ENCODE measurements at places on chromosomes 1 and 21.

DNA sequence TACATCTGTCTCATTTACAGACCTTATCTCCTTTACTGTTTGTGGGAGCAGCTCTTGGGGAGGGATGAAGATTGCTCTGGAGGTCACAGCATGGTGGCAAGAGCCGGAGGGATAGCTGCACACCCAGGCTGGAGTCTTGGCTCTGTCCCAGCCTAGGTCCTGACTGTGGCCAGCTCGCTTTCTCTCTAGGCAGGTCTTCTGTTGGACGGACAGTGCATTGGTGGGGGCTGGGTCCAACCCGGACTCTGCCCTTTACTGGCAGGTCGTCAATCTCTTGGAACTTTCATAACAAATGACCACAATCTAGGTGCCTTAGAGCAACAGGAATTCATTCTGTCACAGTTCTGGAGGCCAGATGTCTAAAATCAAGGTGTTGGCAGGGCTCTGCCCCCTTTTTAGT, 319.8 kb upstream of the C1orf174 start:
- no peak for DNase-seq

- no peak for DNase-seq
Observed at GRCh38 chr1:157955857-157956256, 37.6 kb upstream of the KIRREL1 start.

DNA sequence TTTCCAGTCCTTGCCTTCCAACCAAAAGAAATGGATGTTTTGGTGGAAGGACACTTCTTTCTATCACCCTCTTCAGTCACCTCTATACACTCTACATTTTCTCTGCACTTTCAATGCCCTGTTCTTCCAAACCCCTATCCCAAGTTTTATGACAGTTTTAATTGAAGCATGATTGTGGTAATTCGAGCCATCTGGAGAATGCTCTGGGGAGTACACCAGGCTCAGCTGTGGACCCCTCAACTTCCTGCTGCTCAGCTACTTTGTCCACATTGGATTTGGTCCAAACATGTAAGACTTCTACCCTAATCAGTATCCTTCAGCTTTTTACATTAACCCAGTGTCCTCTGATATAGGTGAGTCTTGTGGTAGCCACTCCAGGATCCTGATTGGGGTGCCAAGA, 129.6 kb downstream of the SYT2 start:
- peak; percentile 15 for DNase-seq

DNA sequence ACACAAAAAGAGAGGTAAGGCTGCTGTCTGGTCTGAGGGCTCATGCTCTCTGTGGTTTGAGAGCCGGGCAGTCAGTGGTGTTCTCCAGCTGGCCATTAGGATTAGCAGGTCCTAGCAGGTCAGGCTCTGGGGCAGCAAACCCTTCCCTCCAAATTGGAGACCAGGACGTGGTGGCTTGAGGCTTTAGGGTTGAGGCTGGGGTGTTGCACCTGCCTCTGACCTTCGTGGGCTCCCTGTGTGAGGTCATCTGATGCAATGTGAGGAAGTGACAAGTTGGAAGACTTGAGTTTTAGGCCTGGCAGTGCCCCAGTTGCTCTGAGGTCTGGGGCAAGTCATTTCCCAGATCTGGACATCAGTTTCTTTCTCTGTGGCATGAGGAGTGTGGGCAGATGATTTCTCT, 24.4 kb downstream of the SZRD1 start:
- no peak for DNase-seq

DNA sequence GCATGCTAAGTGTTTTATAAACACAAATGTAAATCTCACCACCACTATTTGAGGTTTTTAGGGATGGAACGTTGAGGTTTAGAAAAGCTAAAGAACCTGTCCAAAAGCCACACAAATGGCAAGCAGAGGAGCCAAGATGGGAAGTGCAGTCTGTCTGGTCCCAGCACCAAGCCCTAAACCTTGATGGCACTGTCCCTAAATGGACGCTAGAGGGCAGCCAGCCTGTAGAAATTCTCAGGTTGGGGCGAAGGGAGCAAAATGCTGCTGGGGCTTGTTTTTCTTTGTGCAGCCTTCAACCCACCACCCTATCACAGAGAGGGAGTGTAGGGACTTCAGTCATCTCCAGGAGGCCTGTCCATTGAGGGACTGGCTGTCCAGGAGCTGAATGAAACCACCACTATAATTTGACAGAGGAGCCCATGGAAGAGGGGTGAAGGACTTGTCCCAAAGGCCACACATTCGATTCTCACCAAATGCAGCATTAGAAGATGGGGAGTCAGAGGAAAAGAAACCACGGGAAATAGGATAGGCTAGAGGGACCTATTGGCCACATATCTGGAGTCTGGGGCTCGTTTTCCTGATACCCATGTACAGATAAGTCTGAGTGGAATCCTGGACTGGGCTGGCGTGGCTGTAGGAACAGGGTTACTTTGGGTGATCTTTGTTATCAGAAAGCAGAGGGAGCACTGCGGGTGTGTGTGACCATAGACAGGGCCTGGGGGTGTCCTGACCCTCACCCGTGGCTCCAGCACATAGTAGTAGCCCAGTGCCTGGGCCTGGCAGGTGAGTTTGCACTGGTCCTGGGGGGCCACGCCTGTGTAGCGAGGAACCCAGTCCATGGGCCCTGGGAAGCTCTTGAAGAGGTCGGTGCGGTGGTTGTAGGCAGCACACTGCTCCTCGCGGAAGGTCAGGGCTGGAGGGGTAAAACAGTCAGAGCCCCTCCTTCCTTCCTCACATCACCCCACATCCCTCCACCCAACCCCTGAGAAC, 6.1 kb downstream of the ADAMTS4 start:
- peak; percentile 69 for DNase-seq

GRCh38 chr1:214354440-214355148, 73.6 kb downstream of the SMYD2 start:
- no peak for DNase-seq

DNA sequence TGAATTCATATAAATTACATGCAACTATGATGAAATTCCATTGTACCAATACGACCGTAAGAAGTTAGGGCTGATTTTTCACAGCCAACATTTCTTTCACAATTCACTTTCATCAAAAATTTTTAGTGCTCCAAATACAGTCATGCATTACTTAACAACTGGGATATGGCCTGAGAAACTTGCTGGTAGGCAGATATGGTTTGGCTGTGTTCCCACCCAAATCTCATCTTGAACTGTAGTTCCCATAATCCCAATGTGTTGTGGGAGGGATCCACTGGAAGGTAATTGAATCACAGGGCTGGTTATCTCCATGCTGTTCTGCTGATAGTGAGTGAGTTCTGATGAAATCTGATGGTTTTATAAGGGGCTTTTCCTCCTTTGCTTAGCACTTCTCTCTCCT, 244.4 kb downstream of the AKT3 start:
- DNase-seq = no peak

- DNase-seq = no peak
Observed at GRCh38 chr1:21935891-21936365, 1.2 kb downstream of the HSPG2 start.

GRCh38 chr1:245092638-245092976, 62.2 kb upstream of the KIF26B start:
- no peak for DNase-seq

- DNase-seq = no peak
Observed at GRCh38 chr21:45244799-45245340, 42.8 kb downstream of the POFUT2 start.

- no peak for DNase-seq
Observed at GRCh38 chr21:30166171-30166570, 434 bp downstream of the CLDN17 start.

- peak; percentile 92 for DNase-seq
Observed at GRCh38 chr1:234610061-234610665, at the start of gene IRF2BP2. IRF2BP2 (minus strand) TSS chr1:234610178; CDS start chr1:234609494, 684 bp downstream.

- DNase-seq = no peak
Observed at GRCh38 chr1:228933753-228934152, 198.5 kb downstream of the RHOU start.

DNA sequence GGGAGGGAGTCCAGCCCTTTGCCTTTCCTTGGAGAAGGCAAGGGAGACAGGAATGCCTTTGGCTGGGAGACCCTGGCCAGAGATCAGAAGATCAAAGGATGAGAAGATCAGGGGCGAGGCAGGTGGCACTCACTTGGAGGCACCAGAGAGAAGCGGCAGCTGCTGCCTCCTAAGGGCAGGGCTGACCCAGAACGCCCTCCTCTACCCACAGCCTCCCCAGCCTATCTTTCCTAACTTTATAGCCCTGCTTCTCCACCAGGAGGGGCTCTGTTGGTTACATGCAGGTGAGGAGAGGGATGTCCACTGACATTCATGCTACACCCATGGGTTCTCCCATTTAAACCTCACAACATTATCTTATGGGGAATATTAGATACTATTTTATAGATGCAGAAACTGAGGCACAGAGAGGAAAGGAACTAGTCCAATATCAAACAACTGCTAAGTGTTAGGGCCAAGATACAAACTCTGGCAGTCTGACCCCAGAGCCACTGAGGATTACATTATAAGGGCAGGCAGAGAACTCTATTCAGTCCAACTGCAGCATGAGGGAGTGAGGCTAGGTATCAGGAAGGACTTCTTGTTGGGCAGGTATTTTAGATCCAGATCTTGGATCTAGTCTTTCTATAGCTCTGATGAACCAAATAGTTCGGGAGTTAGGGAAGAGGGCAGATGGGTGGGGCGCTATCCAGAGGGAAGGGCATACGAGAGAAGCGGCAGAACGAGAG, 19.9 kb downstream of the LGR6 start:
- DNase-seq = no peak

DNA sequence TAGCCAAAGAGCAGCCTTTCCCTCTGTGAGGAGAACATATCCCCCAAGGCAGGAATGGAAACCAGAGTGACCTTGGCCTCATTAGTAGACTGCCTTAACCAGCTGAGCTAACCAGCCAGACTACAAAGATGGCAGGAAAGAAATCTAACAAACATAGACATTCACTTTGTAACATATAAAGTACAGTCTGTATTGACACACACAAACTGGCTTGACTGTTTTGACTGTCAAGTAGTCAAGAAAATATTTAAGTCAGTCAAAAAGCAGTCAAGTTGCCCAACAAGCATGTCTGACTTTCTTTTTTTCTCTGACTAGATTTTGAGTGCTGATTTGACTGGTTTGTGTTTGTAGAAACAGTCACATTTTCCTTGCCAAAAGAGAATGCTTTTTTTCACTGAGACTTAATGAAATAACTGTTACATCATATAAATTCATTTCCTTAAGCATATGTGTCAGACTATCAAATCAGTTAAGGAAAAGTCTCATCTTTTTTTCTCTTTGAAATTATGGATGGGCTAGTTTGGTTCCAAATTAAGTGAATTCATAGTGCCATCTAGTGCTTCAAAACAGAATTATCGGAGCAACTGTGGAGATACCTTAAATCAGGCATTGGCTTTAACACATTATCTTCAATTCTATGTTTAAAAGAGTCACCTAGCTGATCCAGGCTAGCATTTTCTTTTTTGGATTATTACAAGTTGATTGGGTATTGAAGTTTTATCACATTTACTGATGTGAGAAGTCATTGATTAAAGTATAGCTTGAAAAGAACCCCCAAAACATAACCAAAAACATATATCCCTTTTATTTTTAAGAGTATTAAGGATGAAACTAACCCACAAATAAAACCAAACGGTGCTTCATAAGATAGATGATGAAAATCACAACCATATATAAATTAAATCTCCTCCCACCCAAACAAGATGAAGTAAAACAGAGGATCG, 75.0 kb downstream of the ATP6V1G3 start:
- no peak for DNase-seq

- peak; percentile 61 for DNase-seq
Observed at GRCh38 chr1:109529881-109530456, 9.7 kb upstream of the GPR61 start.

DNA sequence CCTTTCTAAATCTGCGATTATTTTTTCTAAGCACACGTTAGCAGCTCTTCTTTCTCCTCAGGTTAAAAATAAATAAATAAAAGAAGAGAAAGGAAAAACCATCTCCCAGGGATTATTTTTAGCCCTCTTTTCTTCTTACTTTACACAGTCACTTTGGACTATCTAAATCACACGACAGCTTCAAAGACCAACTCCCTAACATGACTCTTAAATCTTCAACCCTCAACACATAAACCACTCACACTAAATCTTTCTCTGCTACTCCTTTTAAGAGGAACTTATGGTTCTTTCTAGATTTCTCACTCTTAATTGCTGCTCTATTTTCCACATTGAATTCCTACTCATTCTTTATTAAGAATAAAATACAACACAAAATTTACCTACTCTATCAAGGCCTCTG, 1095.0 kb upstream of the B3GALT2 start:
- DNase-seq = no peak

DNA sequence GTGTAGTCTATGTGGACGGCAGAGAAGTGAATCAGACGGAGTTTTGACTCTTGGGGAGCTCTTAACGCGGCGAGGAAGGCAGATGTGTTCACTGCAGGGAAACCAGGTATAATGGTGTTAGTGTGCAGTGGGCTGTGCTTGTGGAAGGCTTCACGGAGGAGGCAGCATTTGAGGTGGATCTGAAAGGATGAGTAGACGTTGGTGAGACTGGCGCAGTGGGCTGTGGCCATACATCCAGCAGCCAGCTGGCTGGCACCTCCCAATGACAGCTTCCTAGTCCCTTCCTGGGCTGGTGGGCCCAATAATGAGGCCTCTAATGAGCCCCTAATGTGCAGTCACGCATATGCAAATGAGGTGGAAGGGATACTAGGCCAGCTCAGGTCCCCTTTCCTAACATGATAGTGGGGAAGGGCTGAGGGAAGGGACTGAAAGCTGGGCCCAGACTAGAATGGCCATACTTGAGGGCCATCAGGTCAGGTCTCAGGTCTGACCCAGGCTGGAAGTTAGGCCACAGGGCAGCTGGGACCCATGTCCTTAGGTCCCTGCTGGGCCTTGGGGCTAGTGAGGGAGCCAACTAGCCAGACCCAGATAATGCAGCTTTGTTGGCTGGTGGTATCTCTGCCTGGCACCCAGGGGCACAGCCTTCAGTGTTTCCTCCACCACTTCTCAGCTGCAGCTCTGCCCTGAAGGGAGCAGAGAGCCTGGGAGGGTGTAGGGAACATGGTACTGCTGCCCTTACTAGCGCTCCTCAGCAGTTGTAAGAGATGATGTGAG, 3.8 kb downstream of the MAP7D1 start:
- no peak for DNase-seq

- peak; percentile 32 for DNase-seq
Observed at GRCh38 chr1:154780541-154780940, 89.5 kb downstream of the KCNN3 start.

DNA sequence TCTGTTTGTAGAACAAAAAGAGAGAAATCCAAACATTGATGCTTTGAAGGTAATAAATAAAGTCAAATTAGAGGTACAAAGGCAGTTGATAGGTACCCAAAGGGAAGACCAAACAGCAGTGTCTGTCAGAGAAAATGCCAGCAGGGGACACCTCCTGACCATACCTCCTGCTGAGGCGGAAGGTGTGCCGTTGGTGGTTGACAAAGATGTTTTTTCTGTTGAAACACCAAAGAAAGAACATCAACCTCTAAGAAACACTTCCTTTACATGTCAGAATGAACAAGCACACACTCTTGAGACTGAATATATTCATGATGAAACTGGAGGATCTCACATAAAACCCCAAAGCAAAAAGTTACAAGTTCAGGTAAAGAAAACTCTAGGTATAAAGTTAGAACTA, 128.3 kb downstream of the MACF1 start:
- no peak for DNase-seq
